AG10803 (cell line): ENCODE measurements at places on chromosomes 6 and 20.

GRCh38 chr6:127177030-127177922, 58.8 kb downstream of the RSPO3 start:
- peak; percentile 96 for DNase-seq

DNA sequence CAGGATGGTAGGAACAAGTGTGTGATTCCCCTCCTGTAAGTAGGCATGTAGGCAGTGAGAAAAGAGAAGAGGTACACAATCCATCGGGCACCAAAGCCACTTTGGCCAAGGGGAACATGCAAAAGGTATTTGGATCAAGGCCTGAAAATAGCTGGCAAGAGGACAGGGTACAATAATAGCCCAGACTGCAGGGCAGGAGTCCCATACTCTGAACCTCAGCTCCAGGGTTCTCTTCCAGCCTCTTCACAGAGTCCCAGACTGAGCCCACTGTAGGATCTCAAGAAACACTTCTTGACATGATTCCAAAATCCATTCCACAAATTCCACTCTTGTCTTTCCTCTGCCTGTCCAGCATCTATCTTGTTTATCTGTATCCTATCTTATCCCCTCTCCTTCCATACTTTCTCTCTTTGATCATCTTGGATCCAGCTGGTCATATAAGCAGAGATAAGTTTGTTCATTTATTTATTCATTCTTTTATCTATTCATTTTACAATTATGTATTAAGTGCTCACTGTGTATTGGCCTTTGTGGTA, 19.7 kb downstream of the ACSS2 start:
- peak; percentile 26 for DNase-seq

DNA sequence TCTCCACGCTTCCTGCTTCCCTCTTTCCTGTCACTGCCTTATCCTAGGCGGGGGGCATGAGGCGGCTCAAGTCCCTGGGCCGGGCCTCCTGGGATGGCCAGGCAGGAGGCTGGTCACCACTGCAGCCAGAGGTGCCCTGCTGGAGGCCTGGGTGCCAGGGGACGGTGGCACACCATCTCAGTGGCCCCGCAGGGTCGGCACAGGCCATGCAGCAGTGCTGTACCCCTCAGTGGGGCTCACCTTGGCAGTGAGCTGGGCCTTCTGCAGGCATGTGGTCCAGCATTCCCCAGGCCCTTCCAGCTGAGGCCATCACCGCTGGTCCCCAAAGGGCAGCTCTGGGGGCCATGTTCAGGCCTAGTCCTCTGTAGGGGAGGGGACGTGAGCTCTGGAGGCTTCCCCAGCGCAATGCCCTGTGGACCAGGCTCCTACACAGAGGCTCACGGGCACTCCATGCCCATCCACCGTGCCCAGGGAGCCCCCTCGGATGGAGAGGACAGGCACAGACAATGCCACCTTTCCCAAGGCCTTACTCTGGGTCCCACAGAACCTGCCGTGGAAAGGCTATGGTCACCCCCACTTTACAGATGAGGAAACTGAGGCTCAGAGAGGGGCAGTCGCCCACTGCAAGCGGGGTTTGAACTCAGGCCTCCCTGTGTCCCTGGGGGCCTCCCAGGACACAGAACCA, 123.8 kb downstream of the TAF4 start:
- no peak for DNase-seq

DNA sequence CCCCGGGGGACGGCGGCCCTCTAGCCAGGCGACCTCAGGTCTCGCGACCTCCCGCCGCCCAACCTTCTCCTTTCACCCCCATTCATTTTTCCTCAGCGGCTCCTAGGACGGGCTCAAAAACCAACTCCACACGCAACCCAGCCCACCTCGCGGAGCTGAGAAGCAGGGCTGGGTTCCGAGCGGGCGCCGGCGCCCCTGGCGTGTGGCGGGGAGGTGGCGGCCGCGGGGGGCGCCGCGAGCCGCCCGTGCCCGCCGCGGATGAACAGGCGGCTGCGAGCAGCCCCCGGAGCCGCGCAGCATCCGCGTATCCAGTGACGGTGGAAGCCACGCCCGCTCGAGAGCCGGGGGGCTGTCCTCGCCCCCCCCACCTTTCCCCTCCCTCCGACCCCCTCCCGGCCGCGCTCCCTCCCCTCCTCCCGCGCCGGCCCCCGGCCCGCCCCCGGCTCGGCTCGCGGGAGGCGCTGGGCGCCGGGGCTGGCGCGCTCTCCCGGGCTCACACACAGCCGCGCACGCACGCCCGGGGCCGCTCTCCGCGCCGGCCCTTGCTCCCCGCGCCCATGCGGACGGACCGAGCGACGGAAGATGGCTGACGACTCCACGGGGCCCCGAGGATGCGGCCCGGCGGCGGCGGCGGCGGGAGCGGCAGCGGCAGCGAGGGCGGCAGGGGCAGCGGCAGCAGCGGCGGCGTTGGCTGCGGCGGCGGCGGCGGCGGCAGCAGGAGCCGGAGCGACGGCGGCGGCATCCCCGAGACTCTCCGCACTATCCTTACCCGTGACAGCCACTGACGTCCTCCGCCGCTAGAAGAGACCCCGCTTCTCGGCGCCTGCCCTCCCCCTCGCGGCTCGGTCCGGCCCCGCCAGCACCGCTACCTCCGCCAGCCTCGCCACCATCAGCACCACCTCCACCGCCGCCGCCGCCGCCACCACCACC, at the start of gene SOBP:
SOBP (plus strand) TSS at position 482 of the 930 bp plus-strand sequence. CDS start 500 bp downstream, outside the sequence.
- no peak for DNase-seq

GRCh38 chr6:160069459-160069858, 52.2 kb upstream of the SLC22A1 start:
- no peak for DNase-seq

DNA sequence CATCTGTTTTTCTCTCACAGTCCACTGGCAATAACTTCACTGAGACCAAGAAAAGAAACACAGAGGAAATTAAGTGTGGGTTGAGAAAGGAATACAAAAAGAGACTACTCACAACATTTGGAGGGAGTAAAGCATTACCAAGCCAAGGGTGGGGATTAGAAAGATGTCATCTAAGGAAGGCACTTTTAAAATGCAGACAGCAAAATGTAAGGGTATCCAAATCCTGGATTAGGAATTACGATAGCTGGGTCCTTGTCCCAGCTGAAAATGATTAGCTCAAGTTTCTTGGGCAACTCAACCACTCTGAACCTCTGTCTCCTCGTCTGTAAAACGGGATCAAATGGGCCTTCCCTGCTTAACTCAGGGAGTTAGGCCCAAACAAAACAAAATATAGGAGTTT, 2.2 kb downstream of the LEMD2 start:
- no peak for DNase-seq

GRCh38 chr6:71011871-71012371, 55.1 kb upstream of the B3GAT2 start:
- no peak for DNase-seq

GRCh38 chr6:121578216-121578615, 142.8 kb downstream of the GJA1 start:
- DNase-seq: no peak
